Neural progenitor cell (in vitro differentiated cells): ENCODE measurements at places on chromosomes 12 and 14.

GRCh38 chr12:6423267-6424007 lies 21.3 kb upstream of the CD27 start:
- DNase-seq = peak; percentile 94

DNA sequence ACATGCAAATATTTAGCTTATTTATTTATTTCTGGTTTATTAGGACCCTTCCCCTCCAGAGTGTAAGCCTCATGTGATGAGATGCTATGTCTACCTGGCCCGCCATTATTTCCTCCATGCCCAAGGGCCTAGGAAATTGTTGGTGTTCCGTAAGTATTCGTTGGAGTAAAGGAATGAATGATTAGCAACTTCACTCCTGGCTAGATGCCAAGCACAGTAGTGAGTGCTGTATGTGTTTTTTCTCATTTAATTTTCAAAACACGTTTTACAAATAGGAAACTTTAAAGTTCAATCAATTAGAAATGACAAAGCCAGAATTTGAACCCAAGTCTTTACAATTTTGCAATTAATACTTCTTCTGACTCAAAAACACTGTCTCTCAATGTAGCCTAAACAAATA lies 253.8 kb downstream of the BCAT1 start:
- no peak for DNase-seq

- peak; percentile 90 for DNase-seq
These were observed 9.4 kb downstream of the LHX5 start for GRCh38 chr12:113462117-113462774.

- no peak for DNase-seq
These were observed 32.7 kb downstream of the PPP4R3A start for GRCh38 chr14:91477388-91477787.

- no peak for DNase-seq
These were observed 10.9 kb upstream of the METAP2 start for GRCh38 chr12:95463050-95463449.

- no peak for DNase-seq
These were observed 32.2 kb downstream of the SNRPF start for GRCh38 chr12:95890958-95891357.

DNA sequence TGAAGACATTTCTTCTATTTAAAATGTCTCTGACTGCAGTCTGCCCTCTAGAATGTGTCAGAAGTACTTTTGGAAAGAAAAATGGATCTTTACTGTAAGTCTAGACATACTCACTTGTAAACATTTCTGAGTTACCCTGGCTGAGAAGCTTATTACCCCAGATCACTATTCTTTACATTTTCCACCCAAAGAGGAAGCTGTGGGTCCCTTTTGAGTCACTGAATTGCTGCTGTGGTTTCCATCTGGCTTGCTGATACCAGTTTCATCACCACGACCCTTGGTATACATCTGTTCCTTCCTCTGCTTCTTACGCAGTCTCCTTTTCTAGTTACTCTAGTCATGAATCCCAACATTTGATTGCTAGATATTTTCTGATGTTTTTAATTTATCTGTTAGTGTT lies 20.2 kb upstream of the CLEC4D start:
- DNase-seq = no peak

DNA sequence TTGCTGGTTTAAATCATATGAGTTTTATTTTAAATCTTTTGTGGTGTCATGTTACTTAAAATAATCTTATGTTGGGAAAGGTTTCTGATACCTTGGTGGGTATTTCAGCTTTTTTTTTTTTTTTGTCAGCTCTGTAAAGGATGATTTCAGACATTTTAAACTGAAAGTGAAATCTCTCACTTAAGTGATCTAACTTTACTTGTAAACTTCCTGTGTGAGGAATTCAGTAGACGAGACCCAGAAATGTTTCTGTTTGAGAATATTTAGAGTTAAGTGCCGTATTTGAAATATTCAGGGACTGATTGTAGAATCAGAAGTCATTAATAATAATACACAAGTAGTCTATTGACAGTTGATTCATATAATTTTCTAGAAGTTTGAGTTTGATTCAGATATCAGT lies 37.8 kb downstream of the PROX2 start:
- no peak for DNase-seq

- DNase-seq = peak; percentile 95
These were observed 475.3 kb downstream of the EGLN3 start for GRCh38 chr14:33475623-33476022.

GRCh38 chr12:97148941-97149559 lies 242.0 kb downstream of the NEDD1 start:
- peak; percentile 86 for DNase-seq

GRCh38 chr12:5466521-5466960 lies 34.6 kb downstream of the NTF3 start:
- DNase-seq = no peak
